ENCODE measurements at places on chromosomes 5 and 9.

GRCh38 chr9:16627521-16627920 lies 242.9 kb downstream of the BNC2 start:
- no peak for DNase-seq

- DNase-seq: peak; percentile 8
Measured at GRCh38 chr5:137231540-137231939, 267.6 kb downstream of the SPOCK1 start.

DNA sequence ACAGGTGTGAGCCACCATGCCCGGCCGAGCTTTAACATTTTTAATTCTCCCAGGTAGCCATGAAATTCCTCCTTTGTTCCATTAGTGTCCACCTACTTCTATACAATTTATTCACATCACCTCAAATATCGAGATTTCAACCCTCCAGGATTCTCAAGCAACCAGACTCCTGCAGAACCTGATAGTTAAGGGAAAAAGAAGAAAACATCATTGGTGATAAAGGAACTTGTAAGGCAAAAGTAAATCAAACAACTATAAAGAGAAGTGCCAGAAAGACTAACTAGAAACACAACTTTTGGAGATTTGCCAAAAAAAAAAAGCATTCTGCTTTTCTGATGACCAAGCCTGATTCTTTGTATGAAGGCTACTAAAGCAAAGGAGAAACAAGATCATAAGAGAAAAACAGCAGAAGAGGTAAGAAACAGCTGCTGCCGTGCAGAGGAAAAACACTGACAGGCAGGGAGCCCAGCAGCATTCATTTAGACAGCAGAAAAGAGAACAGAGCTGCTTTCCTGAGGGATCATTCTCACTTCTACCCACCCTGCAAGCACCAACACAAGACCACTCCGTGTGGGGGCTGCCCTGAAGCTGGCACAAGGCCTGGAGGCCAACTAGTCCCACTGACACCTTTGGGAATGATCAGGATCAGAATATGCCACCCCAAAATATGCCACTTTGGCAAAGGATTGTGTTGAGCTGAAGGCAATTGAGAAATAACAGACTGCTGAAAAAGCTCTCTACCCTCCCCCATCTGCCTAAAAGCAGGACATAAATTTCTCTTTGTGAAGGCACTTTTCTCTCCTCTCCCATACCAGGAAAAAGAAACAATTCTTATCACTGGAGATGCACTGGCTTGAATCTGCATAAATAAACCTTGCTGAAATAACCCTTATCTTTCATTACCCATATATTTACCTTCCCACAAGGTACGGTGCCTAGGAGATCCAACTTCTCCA lies 75.1 kb downstream of the ALDH7A1 start:
- DNase-seq: no peak

- DNase-seq: no peak
Measured at GRCh38 chr9:81777482-81777881, 88.1 kb upstream of the TLE1 start.

DNA sequence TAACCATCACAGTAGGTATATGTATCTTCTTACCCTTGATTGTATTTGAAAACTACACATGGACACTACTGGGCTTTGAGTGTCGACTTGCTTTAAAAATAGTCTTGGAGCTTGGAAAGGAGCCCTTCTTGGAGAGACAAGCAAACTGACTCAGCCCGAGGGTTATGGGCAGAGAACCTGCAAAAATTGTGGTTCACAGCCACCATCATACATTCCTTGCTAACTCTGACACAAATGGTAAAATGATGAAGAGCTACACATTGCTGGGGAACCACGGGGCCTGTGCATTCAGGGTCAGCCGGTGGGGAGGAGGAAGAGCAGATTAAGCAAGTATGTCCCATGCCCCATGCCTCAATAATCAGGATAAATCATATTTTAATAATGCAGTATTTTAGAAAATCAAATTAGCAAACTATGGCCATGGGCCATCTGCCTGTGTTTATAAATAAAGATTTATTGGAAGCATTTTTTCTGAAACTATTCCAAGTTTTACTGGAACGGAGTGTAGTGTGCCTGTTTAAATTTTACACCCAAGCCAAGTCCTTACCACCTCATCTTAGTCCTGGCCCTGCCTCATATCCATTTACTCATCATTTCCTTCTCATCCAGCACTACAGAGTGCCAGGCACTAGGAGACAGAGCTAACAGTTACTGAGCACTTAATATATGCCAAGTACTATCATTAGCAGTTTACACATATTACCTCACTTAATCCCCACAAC lies 195.7 kb downstream of the PALM2AKAP2 start:
- peak; percentile 47 for DNase-seq

- no peak for DNase-seq
Measured at GRCh38 chr5:170362102-170362501, 27.1 kb downstream of the KCNMB1 start.
